ENCODE measurements at places on chromosomes 11 and 22.

DNA sequence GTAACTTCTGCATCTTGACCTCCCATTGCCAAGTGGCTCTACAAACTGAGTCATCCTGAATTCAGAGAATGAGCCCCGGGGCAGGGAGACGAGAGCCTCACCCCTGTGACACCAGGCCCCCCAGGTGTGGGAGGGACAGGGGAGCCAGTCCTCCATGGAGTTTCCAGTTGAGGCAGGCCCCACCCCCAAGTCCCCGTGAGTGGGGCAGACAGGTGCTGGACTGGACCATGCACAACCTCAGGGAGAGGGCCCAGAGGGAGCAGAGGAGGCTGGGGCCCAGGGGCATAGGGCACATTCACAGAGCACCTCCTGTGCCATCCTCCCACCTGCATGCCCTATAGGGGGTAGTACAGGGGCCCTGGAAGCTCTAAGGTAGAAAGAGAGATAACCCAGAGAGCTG, 180.8 kb downstream of the BRD1 start:
- no peak for DNase-seq

DNA sequence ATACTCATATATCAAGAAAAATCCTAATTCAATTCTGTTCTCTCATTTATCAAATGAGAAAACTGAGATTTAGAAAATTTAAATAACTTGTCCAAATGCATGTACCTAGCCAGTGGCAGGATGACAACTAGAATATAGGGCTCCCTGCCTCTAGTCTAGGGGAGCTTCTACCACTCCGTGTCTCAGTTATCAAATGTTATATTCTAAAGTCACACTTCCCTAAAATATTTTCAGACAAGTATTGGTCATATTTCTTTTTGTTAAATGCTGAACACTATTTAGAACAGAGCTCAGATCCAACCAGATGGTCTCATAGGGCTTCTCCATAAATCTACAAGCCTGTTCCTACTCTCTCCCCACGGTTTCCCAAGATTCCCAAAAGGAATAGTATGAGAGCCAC, 26.3 kb downstream of the KCNJ1 start:
- no peak for DNase-seq

DNA sequence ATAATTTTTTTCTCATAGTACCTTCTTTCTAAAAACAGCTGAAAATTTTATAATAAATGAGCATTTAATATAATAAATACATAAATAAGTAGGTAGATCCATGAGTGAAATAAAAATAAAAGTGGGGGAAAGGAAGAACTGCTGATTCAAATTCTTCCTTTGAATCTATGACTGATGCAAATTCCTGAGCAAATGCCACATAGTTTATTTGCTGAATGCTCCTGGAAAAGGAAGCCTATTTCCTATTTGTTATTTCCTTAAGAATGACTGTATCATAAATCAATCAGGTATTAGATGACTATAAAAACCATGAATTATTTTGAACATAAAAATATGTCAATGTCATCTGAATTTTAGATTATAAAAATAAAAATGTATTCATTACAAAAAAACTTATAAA, 16.6 kb downstream of the BTBD10 start:
- DNase-seq: no peak

DNA sequence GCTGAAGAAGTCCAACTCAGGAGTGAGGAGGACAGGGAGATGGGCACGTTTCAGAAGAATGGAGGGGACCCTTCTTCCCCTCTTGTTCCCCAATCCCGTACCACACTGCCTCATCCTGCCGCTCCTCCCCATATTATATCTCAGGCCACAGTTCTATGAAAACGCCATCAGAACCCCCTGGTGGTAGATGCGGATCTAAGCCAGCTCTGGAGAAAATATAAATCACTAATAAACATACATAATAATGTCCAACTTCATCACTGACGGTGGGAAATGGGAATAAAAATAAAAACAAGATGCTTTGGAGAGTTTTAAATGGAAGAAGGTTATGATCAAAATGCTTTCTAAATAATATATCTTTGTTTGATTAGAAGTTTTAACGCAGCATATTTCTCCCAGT, 400.3 kb downstream of the CADM1 start:
- no peak for DNase-seq

DNA sequence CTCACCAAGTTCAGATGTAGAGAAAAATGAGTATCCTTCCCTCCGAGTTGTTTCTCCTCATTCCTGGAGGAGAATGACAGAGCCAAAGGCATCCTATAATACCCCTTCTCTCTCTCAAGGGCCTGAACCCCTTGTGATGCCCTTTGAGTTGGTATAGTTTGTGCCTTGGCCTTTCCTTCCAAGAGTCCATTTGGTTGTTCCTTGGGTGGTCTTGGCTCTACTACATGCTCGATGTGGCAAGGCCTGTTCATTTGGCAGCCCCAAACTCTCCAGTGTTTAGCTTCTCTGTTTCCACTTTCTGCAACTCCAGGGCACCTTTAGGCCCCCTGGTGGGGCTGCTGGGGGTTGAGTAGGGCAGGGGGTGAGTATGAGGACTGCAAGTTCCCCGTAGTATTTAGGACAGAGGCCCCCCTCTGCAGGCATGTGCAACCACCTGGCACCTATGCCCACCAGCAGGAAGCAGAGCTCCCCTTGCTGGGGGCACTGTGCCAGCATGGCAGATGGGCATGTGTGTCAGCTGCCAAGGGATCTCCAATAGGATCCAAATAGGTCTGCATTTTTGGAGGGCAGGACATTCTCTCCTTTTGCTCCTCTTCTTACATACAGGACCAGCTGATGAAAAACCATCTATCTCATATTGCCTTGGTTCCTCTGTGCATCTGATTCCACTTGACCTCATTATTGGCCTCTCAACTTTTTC, 217.2 kb upstream of the CADM1 start:
- no peak for DNase-seq

DNA sequence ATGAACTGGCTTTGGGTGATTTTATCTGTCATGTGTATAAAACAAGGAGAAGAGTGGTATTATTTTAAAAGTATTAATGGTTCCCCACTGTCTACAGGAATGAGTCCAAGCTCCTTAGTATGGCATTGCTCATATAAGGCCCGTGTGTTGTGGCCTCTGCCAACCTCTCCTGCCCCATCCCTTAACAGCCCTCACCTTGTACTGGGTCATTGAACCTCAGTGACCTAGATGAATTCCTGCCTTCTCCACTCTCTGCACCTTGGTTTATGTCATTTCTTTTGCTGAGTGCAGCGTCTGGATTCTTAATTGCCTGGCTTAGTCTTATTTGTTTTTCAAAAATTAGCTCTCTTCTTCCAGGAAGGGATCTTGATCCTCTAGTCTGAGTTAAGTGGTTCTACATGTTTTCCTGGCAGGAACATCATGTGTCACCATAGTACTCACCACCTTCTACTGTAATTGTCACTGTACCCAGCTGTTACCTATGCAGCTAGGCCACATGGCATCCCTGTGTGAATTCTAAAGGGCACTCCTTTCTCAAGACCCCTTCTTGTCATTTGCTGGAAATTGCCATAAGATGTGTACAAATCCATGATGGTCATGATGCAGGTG, 36.2 kb upstream of the POGLUT3 start:
- DNase-seq: no peak

DNA sequence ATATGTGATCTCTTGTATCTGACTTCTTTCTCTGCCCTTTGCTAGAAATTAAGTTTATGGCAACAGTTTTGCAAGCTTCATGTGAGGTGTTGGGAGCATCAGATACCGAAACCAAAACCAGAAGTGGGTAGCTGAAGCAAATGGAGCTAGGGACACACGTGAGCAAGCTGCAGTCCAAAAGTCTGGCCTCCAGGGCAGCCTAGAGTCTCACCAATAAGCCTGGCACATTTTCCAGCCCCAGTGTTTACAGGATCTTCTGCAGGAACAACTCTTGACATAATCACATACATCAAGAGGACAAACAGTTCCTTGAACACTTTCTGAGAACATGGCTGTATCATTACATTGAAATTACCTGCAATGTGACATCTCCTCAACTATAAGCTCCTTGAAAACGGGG, 114.1 kb downstream of the LARGE1 start:
- no peak for DNase-seq

DNA sequence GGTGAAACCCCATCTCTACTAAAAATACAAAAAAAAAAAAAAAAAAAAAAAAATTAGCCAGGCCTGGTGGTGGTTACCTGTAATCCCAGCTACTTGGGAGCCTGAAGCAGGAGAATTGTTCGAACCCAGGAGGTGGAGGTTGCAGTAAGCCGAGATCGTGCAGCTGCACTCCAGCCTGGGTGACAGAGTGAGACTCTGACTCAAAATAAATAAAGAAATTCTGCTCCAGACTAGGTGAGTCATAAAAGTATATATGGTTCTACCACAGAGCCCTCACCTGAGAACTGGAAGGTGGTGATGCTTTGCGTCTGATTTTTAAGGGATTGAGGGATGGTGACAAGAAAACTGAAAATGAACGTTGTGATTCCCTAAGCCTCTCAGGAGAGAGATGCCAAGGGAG, 58.4 kb downstream of the NTM start:
- DNase-seq: no peak

GRCh38 chr11:25899617-25900160, 432.2 kb upstream of the ANO3 start:
- no peak for DNase-seq
